ENCODE measurements at places on chromosomes 1 and 21.
A peak's percentile ranks its signal among the peaks of the same experiment; 100 is the strongest.

DNA sequence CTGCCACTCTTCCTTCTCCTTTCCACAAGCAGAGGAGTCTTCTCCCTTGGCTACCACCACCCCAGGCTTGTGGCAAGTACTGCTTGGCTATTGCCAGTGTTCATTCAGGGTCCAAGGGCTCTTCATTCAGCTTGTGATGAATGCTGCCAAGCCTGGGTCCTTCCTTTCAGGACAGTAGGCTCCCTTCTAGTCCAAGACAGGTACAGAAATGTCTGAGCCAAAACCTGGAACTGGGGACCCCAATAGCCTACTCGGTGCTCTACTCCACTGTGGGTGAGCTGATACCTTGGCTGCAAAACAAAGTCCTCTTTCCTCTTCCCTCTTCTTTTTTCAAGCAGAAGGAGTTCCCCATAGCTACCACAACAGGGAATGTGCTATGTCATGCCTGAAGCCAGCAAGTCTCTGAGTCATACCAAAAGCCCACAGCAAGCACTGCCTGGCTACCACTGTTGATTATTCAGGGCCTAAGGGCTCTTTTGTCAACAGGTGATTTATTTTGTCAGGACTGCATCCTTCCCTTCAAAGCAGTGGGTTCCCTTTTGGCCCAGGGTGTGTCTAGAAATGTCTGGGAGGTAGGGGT is 268.9 kb downstream of the HHAT start:
- DNase-seq: no peak

DNA sequence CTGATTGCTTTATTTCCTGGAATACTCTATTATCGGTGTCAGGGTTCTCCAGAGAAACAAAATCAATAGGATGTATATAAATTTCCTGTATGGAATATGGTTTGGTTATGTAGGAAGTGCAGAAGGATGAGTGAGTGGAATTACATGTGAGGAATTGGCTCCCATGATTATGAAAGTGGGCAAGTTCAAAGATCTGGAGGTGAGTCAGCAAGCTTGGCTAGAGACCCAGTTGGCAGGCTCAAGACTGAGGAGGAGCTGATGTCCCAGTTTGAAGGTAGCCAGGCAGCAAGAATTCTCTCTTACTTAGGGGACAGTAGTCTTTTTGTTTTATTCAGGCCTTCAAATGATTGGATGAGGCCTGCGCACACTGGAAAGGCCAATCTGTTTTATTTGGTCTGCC is 57.5 kb downstream of the MAP3K7CL start:
- no peak for DNase-seq

DNA sequence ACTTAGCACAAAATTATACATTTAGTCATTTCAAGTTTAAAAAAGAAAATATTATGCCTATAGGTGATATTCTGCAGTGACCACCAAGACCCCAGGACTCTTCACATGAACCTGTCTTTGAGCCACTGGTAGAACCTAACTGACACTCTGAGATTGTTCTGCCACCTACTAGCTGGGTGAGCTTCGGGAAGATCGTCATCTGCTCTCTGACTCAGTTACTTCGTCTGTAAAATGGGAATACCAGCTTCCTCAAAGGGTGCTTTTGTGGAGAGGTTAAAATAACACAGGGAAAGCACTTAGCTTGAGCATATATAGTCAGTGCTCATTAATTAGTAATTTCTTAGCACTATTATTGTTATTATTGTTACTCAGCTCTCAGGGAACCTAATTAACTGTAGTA is 228.5 kb upstream of the JUN start:
- DNase-seq: no peak

DNA sequence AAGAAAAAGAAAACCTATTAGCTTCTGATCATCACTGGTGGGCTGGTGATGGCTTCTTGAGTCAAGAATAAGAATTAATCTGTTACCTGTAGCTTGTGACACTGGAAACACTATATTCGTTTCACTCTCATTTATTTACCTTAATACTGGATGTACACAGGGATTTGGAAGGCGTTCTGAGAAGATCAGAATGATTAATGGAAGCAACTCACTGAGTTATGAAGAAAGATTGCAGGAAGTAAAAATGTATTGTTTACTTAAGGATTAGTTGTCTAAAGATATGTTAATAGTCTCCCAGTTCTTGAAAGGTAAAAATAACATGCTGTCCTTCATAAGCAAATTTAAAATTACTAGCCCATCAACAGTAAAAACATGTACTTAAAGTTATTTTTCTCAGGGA is 644.9 kb upstream of the NCAM2 start:
- DNase-seq: no peak

GRCh38 chr1:67732750-67733151 is 47.8 kb downstream of the GADD45A start:
- no peak for DNase-seq

DNA sequence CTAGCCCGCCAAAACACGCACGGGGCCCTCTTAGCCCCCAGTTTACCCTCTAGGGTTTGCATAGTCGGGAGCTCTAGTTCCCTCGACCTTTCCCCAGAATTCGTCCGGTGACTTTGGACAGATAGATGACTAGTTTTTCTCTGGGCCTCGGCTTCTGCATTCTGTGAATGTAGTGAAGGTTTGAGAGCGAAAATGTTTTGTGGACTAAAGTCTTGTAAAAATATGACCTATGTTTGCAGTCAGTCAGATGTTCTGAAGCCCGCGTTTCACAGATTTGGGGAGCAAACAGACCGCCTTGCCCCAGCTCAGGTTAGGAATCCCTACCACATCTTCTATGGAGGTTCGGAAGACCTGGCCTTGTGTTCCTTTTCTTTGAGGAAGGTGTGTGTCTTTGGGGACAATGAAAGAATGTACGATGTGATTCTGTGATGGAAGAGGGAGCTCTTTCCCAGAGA is 401 bp downstream of the UQCRH start:
- DNase-seq: no peak

DNA sequence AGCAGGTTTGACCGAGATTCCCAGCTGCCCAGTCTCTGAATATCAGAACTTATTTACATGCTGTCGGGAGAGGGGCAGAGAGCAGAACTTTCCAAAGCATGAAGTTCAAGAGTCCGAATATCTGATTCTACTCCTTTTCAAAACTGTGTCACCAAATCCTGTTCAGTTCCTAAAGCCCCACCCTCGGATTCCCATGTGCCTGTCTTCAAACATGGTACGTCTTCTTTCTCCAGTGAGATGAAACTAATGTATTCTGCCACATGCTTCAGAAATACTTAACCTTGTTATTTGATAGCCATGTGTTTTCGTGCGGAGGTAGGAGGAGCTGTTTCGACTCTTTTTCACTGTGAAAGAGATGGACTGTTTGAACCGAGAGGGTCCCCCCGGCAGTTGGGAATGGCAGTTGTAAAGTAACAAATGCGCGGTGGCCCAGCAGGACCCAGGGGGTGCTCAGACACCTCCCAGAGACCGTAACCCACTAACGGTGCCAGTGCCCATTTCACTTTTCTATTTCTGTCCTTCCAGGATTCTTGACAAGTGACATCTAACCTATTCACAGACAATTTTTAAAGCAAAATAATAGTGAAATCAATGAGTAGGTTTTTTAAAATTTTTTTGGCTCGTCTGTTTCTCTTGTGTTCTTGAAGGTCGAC is 67.2 kb downstream of the ZBTB18 start:
- no peak for DNase-seq

DNA sequence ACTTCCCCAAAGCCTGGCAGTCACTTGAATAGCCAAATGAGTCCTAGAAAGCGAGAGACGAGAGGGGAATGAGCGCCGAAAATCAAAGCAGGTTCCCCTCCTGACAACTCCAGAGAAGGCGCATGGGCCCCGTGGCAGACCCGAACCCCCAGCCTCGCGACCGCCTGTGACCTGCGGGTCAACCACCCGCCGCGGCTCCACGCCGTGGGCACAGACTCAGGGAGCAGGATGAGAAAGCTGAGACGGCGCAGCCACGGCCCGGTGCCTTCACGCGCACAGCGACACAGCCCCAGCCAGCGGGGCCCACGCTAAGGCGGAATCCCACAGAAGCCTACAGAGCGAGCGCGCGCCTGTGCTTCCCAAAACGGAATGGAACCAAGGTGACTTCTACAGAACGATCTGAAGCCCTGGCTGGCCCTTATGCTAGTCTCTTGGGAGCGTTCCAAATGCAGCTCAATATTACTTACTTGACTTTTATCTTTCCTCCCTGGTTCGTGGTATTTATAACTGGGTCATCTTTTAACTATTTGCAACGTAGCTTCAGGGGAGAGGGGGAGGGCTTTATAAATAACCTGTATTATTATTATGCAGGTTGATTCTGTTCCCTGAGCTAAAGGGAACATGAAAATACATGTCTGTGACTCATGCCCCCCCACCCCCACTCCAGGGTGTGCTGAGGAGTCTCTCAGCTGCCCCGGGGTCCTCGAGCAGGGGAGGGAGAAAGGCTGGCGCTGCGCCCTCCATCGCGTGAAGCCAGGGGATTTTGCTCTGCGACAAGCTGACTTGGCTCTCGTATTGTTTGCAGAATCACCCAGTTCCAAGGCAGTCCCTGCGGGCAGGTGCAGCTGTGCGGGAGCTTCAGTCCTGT is 1.7 kb downstream of the TSPEAR start:
- peak; percentile 50 for DNase-seq

DNA sequence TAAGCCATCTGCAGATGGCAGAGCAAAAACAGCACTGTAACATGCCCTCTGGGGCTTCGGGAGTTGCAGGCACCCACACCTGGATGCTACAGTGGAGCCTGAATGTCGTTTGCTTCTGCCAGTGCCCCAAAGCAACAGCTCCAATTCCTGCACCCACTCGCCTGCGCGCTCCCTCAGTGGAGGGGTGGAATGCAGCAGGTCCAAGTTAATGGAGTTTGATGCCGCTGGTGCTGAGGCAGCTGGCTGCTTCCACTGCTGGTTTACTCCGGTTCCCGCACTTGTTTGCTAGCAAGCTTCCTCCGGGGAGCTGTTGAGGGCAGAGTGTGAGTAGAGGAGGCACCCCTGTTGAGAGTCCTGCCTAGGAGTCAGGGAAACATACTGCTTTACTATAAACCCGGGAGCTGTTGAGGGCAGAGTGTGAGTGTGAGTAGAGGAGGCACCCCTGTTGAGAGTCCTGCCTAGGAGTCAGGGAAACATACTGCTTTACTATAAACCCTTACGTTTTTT is 584.0 kb upstream of the TMPRSS15 start:
- DNase-seq: no peak

- no peak for DNase-seq
Measured at GRCh38 chr1:199669916-199670315, 357.6 kb upstream of the NR5A2 start.

GRCh38 chr21:41954654-41955499 is 1.1 kb upstream of the C2CD2 start:
- DNase-seq: no peak

DNA sequence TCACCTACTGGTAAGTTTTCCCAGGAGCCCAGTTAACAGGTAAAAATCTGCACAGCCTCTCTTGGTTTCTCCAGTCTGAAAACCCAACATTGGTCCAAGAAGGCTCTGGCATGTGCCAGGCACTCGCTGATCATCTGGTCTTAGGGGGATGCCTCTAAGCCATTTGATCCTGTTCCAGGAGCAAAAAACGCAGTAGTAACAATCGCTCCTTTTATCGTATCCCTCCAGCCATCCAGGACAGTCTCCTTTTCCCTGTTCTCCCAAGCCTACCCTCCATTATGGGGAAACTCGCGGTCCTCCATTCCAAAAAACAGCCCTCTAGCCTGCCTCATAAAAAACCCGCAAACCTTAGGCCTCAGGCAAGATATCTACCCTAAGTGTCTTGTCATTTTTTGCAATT is 56.2 kb downstream of the ODF2L start:
- no peak for DNase-seq

- no peak for DNase-seq
Measured at GRCh38 chr1:195733408-195733807, 874.8 kb downstream of the KCNT2 start.

DNA sequence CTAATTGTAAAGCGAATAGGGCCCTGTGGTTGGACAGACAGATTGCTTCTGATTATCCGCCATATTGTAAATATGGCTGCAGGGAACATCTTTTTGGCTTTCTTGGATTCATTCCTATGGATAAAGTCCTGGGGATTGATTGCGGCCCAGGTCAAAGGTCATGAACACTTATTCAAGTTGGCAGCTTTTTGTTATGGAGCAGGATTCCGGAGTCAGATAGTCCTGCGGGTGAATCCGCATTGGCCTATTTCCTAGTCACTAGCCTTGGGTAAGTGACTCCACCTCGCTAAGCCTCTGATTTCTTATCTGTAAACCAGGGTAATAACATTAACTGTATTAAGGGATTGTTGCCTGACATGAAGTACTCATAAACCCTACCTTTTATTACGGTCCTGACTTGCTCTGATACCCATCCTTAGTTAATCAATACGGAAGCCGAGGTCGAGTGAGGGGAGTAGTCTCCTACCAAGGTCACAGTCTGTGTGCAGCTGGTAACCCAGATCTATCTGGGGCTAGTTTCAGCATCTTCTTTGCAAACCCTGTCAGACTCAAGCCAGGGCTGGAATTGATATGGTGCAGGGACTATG is 31.7 kb downstream of the EDN2 start:
- DNase-seq: no peak

DNA sequence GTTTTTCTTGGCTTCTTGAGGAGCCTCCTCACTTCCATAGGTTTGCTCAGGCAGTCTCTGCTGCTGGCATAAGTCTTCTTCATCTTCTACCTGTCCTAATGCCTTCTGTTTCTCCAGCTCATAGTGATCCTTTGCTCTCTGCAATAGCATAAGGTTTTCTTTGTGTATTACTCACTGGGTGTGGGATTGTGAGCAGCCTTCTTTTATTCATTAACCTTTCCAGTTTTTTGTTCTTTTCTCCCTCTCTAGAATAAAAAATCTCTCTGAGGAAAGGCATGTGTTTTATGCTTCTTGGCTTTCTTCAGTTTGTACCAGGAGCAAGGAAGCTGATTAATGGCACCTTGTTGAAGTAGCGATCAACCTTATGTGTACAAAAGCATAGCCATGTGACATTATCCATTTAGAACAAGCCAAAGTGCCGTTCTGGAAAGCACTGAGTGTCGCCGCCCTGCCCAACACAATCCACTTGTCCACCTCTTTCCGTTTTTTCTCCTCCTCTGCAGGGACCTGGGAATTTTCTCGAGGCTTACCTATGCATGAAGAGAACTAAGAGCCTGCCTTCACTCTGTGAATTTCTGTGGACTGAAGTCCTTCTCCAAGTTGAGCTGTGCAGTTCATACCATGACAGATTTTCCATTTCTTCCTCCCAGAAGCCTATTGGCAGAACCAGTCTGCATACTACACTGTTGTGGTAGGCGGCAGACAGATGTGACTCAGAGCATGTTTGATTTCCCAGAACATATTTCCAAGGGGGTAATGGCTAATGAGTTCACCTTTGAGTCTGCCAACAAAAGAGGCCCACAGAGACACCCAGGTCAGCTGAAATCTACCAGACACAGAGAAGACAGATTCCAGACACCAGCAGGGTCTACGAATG is 39.0 kb downstream of the DPT start:
- no peak for DNase-seq

GRCh38 chr21:44397431-44398031 is 44.1 kb downstream of the TRPM2 start:
- peak; percentile 14 for DNase-seq

- no peak for DNase-seq
Measured at GRCh38 chr1:97078872-97079271, 357.3 kb downstream of the PTBP2 start.

- no peak for DNase-seq
Measured at GRCh38 chr1:151612501-151613281, 841 bp downstream of the SNX27 start.

Data from activated T-cell treated with anti-CD3 and anti-CD28 coated beads, Interleukin-2, amount 50 U/mL, for 24 hours (primary cell).